ENCODE measurements at places on chromosomes 5 and 9.

GRCh38 chr9:87236546-87236945 is 261.1 kb upstream of the DAPK1 start:
- no peak for DNase-seq

- no peak for DNase-seq
Observed at GRCh38 chr5:97838214-97838613, 655.2 kb upstream of the RIOK2 start.

- DNase-seq = no peak
Observed at GRCh38 chr5:80411589-80412219, 3.8 kb downstream of the ZFYVE16 start.

DNA sequence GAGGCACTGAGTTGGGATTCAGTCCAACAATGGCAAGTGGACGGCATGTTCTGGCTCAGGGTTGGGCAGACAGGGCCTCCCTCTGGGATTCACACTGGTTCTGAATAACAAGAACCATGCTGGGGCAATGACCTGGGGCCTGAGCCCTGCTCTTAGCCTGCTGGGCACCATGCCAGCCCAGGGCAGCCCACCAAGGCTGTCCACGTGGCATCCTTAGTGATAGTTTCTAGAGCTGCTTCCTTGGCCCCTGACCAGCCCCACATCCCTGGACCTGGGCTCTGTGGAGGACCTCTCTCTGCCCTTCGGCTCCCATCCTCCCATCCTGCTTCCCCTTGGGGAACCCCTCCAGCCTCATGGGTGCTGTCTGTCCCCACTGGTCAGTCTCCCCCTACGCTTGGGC is 22.3 kb upstream of the OLFM1 start:
- no peak for DNase-seq

DNA sequence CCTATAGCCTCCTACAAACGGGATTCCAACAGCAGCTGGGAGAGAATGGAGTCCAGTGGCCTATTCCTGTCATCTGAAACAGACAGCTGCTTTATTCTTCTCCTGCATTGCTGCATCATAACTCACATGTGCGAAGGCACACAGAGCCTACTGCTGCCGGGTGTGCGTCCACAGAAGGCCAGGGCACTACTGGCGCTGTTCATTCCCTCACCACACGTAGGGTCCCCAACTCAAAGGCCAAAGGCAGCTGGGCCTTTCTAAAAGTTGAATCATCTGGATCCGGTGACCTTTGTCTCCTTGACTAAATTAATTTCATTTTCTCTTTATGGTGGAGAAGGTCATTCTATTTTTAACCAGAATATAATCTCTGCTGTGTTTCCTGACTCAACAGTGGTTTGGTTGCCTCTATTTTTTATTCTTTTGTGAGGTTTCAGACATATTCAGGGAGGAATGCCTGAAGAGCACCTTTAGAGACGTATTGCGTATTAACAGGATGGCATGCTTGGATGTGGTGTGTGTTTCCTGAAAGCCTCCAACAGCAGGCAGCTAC is 10.8 kb upstream of the SPATA24 start:
- DNase-seq = no peak

DNA sequence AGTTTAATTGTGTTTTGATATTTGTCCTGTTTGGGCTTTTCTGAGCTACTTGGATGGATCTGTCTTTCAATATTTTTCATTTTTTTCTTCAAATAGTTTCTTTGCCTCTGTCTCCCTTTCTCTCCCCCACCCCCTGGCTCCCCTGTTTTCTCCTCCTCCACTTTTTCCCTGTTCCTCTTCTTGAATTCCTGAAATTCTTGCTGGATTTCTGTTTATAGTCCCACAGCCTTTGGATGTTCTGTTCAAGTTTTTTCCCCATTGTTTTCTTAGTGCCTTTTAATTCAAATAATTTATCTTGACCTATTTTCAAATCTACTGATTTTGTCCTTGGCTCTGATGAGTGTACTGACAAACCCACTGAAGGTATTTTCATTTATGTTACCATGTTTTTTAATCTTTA is 113.0 kb downstream of the VPS13A start:
- DNase-seq = no peak

All from stimulated activated CD4-positive, alpha-beta T cell treated with anti-CD3 and anti-CD28 coated beads, Interleukin-12 subunit alpha, Interleukin-12 subunit beta, amount 100 ng/mL, for 24 hours (primary cell).